ENCODE measurements at places on chromosomes 2 and 18.

- DNase-seq = no peak
These were observed 136.1 kb downstream of the GCA start for GRCh38 chr2:162480067-162480466.

DNA sequence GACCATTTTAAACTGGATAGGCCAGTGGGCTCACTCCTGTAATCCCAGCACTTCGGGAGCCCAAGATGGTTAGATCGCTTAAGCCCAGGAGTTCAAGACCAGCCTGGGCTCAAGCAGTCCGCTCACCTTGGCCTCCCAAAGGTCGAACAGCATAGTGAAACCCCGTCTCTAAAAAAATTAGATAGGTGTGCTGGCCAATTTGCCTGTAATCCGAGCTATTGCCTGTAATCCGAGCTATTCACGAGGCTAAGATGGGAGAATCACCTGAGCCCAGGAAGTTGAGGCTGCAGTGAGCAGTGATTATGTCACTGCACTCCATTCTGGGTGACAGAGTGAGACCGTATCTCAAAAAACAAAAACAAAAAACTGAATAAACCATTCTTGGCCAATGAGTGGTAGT, 52.6 kb upstream of the EMILIN2 start:
- no peak for DNase-seq

GRCh38 chr2:240074545-240074944, 21.2 kb upstream of the OR6B3 start:
- no peak for DNase-seq

DNA sequence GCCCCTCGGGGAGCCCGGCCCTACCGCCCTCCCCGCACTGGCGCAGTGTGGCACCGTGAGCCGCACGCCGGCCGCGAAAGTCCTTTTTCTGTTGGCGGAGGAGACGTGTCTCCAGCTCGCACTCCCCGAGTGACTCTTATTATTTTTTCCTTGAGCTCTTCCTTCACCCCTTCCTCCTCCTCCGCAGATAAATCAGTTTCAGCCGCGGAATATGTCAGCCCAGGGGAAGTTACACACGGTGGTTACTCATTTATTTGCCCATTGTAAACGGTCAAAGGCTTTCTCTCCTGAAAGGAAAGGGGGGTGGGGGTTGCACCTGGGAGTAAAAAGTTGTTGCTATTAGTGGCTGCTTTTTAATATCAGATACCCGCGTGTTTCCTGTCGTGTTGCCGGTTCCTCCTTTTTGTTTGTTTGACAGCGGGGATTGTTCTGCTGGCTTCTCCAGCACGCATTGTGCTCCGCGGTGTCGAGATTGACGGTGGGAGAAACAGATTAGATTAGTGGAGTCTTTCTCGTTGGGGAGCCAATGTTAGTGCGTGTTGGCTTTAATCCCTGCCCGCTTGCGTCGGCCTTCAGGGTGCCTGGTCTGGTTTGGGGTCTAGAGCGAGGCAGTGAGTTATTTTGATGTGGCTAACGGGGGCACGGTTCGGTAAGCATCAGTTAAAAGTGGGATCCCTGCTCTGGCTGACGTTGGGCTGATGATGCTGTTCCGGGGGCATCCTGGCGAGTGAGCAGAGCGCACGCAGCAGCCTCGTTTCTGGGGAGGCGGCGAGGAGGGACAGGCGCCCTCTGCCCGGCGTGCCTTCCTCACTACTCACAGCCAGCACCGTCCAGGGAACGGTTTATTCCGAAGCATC, 1.6 kb downstream of the CRIM1 start:
- peak; percentile 29 for DNase-seq

GRCh38 chr2:58731488-58731869, 490.4 kb upstream of the FANCL start:
- no peak for DNase-seq

DNA sequence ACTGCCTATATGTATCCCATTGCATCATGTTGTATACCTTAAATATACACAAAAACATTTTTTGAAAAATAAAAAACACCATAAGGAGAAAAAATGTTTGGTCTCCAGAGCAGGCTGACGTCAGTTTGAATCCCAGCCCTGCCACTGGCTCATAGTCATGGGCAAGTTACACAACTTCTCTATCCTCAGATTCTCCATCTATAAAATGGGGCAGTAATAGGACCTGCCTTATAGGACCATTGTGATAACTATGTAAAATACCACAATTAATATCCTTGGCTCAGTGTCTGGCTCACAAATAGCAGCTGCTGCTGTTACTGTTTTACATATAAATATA, 135.6 kb downstream of the SMAD7 start:
- DNase-seq = no peak

DNA sequence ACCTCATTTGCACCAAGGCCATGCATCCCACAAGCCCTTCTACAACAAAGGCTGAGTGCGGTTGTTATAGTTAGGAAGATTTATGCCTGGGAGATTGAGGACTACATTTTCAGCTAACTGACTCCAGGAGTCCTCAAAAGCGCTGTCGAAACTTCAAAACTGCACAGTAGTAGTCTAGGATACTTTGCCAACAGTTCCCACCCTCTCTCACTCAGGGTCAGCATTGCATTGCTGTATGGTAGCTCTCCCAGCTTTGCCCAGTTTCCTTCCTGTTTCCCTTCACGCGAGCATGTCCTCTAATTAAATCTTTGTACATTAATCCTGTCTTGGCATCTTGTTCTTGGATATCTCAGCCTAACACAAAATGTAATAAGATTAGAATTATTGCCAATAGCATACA, 420.6 kb upstream of the UBE2E3 start:
- no peak for DNase-seq

DNA sequence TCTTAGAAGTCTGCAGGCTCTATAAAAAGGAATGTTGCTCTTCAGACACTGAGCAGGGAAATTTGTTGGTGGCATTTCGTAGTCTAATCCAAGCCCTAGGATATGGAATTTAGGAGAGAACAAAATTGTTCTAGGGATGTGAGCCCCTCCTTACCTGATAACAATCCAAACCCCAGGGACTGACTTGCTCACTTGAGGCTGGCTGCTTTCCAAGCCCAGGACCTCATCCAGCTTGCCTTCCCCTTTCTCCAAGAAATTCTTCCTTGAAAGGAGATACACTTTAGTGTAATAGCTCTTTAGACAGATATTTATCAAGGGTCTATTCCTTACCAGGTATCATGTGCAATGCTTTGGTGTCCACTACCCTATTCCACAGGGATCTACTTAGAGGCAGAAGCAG, 279.8 kb downstream of the C1D start:
- no peak for DNase-seq

DNA sequence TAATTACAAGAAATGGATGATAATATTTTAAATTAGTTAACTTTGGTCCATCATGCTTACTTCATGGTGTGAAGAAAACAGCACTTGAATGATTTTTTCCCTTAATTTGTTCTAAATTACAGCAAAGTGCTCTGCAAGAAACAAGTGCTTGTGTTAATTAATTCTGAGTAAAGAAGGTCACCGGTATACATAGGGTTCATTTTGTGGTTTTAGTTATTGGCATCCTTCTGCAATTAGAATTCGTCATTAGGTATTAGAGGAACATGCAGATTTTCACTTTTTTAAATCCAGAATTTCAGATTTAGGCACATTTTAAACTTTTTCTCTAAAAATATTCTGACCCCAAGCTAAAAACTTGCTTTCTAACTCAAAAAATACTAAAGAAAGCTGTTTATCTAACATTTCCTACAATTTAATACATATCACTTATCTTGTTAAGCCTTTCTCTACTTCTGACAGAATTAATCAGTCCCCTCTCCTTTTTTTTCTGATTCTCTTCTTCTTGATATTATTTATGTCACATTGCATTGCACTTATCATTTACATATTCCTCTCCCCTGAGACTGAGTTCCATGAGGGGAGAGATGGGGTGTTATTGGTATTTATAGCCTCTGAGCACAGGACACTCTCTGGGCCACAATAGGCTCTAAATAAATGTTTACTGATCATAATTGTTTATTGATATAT, 129.2 kb downstream of the PLA2R1 start:
- DNase-seq = no peak
